WTC11 (cell line): ENCODE measurements at places on chromosomes 11 and 22. TPM values are rescaled to one million over a fixed set of nuclear protein-coding genes. Genes with fewer than 3 reads are reported as not detected.

- DNase-seq: peak; percentile 75
- no peak overlapping the region for H3K27ac ChIP-seq
- H3K36me3 ChIP-seq: no peaks in the 10 kb centered on the region
- H3K4me1 ChIP-seq: peaks cover 11% of the 10 kb centered on the region
- H3K27me3 ChIP-seq: peaks cover 76% of the 10 kb centered on the region
Measured at GRCh38 chr11:2268729-2269600, 1.4 kb downstream of the ASCL2 start.

GRCh38 chr11:69566001-69566400, 75.0 kb upstream of the CCND1 start:
- H3K4me3 ChIP-seq: no peak overlapping the region
- DNase-seq: no peak
- no peak overlapping the region for H3K27ac ChIP-seq
- no peaks in the 10 kb centered on the region for H3K27me3 ChIP-seq
- no peaks in the 10 kb centered on the region for H3K4me1 ChIP-seq

GRCh38 chr11:68584991-68585524, 99.3 kb upstream of the GAL start:
- DNase-seq: no peak
- H3K27ac ChIP-seq: no peak overlapping the region
- H3K4me1 ChIP-seq: no peaks in the 10 kb centered on the region
- H3K4me3 ChIP-seq: no peak overlapping the region

DNA sequence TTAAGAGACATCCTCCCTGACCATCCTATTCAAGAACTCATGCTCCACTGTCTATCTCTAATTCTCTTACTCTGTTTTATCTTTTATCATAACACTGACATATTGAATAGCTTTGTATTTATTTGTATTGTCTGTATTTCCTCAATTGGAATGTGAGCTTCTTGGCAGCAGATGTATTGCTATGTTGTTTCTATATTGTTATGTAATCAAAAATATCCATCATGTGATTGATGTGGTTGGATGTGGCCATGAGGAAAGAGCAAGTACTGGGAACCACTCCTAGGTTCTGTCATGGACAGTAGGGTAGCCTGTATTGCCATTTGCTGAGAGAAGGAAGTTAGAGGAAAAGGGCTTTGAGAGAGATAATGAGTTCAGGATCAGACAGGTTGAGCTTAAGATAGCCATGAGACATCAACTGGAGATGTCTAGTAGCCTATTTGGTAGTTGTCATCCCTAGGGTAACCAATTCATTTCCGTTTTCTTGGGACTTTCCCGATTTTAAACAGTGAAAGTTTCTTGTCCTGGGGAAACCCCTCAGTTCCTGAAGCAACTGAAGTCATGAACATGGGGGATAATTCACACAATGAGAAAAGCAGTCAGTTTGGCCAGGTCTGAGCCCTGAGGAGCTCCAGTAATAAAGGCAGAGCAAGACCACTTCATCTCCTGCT, 404.5 kb downstream of the INSC start:
- no peak overlapping the region for H3K4me3 ChIP-seq
- H3K27me3 ChIP-seq: no peaks in the 10 kb centered on the region; the same call in 1 of the 2 replicates
- no peak for DNase-seq
- H3K4me1 ChIP-seq: peaks cover 12% of the 10 kb centered on the region
- H3K36me3 ChIP-seq: peaks cover 7% of the 10 kb centered on the region

- DNase-seq: no peak
- peaks cover 22% of the 10 kb centered on the region for H3K36me3 ChIP-seq
- H3K4me3 ChIP-seq: no peak overlapping the region
- no peaks in the 10 kb centered on the region for H3K27me3 ChIP-seq
Measured at GRCh38 chr22:32920032-32920628, 118.6 kb downstream of the TIMP3 start.

GRCh38 chr11:65915821-65916251, 3.0 kb downstream of the C11orf68 start:
- H3K4me3 ChIP-seq: no peak overlapping the region
- peaks cover 6% of the 10 kb centered on the region for H3K27me3 ChIP-seq
- H3K27ac ChIP-seq: no peak overlapping the region
- DNase-seq: no peak

- DNase-seq: no peak
- H3K27ac ChIP-seq: no peak overlapping the region
- H3K36me3 ChIP-seq: peaks cover 51% of the 10 kb centered on the region
- no peaks in the 10 kb centered on the region for H3K4me1 ChIP-seq
- no peaks in the 10 kb centered on the region for H3K27me3 ChIP-seq
Measured at GRCh38 chr22:40281717-40282116, 64.6 kb upstream of the ADSL start.

- no peak overlapping the region for H3K27ac ChIP-seq
- H3K4me3 ChIP-seq: no peak overlapping the region
- H3K36me3 ChIP-seq: no peaks in the 10 kb centered on the region
- peaks cover 24% of the 10 kb centered on the region for H3K27me3 ChIP-seq
Measured at GRCh38 chr11:99822846-99823565, 802.3 kb downstream of the CNTN5 start.

- H3K27ac ChIP-seq: no peak overlapping the region
- H3K36me3 ChIP-seq: no peaks in the 10 kb centered on the region
- no peaks in the 10 kb centered on the region for H3K27me3 ChIP-seq
- no peak overlapping the region for H3K4me3 ChIP-seq
- no peaks in the 10 kb centered on the region for H3K4me1 ChIP-seq
- DNase-seq: no peak
Measured at GRCh38 chr11:6894097-6894496, 1.8 kb upstream of the OR2D2 start.

- no peaks in the 10 kb centered on the region for H3K27me3 ChIP-seq
- no peak overlapping the region for H3K4me3 ChIP-seq
- H3K4me1 ChIP-seq: peaks cover 9% of the 10 kb centered on the region
Measured at GRCh38 chr22:44341431-44342346, 28.9 kb upstream of the SHISAL1 start.

DNA sequence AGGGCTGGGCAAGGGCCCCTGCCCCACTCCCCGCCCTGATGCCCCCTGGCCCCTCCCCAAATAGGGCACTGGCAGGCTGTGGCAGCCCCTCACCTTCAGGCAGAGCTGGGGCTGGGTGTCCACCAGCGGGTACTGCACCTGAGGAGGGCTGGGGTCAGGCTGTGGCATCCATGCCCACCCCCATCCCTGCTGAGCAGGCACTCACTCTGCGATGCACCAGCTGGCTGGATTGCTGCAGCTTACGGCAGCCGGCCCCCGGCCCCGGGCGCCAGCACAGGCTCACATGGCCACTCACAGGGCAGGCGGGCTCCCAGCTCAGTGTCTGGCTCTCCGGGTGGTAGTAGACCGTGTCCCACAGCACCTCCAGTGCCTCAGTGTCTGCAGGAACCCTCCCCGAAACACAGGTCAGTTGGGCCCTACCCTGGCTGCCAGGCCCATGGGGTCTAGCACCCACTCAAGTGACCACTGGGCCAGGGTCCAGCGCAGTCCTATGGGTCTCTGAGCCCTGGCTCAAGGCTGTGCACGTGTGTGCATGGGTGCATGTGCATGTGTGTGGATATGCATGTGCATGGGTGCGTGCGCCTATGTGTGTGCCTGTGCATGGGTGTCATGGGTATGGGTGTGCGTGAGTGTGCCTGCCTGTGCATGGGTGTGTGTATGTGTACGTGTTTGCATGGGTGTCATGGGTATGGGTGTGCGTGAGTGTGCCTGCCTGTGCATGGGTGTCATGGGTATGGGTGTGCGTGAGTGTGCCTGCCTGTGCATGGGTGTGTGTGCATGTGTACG, 14.4 kb downstream of the IL17REL start:
- H3K36me3 ChIP-seq: no peaks in the 10 kb centered on the region
- H3K27me3 ChIP-seq: peaks cover 25% of the 10 kb centered on the region
- H3K27ac ChIP-seq: no peak overlapping the region

DNA sequence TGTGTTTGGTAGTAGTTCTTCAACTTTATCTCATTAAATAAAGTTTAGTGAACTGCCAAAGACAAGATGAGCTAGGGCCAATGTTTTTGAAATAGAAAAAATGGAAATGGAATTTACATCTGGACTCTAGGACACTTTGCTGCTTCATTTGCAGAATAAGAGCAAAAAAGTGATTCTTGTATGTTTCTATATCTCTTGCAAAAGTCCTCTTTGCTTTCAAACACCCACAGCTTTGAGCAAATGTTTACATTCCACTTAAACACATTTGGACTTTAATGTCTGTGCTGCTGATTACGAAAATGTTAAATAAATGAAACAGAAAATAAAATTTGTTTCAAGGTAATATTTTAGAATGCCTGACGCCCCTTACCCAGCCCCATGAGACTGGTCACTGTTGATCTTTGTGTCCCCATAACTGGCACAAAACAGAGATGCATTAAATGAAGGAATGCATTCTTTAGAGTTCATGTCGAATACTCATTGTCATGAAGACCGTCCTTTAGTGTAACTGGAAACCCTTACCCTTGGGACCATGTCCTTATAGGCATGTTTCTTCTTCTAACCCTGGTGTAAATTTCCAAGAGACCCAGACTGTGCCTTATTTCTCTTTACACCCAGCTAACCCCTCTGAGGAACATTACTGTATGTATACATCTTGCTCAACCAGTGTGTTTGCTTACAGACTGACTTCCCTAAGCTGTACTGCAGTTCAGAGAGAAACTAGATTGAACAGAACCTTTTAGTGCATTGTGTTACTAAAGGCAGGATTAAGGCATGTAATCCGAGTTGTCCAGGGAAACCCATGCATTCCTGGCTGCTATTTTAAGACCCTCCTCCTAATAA, 199.7 kb downstream of the NAV2 start:
- DNase-seq: no peak
- peaks cover 4% of the 10 kb centered on the region for H3K36me3 ChIP-seq
- H3K27me3 ChIP-seq: no peaks in the 10 kb centered on the region
- no peak overlapping the region for H3K4me3 ChIP-seq
- peaks cover 39% of the 10 kb centered on the region for H3K4me1 ChIP-seq

DNA sequence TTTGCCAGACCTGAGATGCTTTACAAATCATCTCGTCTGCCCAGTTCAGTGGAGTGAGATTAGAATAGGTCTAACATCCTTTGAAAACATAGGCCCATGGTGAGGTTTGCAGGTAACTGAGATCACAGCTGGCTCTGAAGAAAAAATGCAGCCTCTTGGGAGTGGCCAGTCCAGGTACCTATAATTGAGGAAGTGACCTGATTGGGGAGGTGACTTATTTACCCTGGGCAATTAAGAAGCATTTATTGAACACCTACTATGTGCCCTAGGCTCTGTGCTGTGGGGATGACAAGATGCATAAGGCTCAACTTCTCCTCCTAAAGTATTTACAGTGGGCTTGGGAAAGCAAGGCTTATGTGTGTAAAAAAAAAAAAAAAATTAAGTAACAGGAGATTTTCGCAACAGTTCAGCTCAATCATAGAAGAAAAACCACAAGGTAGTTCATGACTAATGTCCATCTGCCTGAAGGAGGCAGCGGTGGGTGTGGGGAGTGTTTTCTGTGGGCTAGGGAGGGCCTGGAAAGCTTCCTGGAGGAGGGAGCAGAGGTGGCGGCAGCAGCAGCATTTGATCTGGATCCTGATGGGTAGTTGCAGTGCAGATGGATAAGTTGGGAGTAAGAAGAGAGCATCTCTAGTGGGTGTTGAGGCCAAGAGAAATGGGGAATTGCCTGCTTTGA, 16.1 kb downstream of the MICAL2 start:
- peaks cover 4% of the 10 kb centered on the region for H3K4me1 ChIP-seq
- DNase-seq: no peak
- H3K27me3 ChIP-seq: peaks cover 12% of the 10 kb centered on the region; the same call in 1 of the 2 replicates
- H3K4me3 ChIP-seq: no peak overlapping the region
- no peak overlapping the region for H3K27ac ChIP-seq

- DNase-seq: no peak
- H3K36me3 ChIP-seq: no peaks in the 10 kb centered on the region
- H3K27ac ChIP-seq: no peak overlapping the region
- H3K27me3 ChIP-seq: no peaks in the 10 kb centered on the region; the same call in 1 of the 2 replicates
- no peak overlapping the region for H3K4me3 ChIP-seq
Measured at GRCh38 chr11:15893080-15893492, 463.3 kb downstream of the SOX6 start.

DNA sequence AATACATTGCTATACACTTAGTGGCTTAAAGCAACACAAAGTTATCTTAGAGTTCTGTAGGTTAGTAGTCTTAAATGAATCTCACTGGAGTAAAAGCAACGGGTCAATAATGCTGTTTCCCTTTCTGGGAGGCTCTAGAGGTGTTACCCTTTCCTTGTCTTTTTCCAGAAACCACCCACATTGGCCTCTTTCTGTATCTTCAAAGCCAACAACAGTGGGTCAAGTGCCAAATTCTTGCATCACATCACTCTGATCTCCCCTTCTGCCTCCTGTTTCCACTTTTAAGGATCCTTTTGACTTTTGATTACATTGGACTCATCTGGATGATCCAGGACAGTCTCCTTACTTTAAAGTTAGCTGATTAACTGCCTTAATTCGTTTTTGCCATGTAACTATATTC, 93.6 kb downstream of the DDX10 start:
- peaks cover 35% of the 10 kb centered on the region for H3K4me1 ChIP-seq
- DNase-seq: no peak
- H3K27ac ChIP-seq: peak overlapping the region; percentile 10; the same call in 1 of the 2 replicates

The MS4A7 gene
- 0.25 to 0.46 TPM (median 0.31 TPM) in 3 replicates for total RNA-seq

GRCh38 chr11:120925944-120926343, 98.0 kb upstream of the TBCEL start:
- no peak overlapping the region for H3K27ac ChIP-seq
- H3K27me3 ChIP-seq: no peaks in the 10 kb centered on the region

The BRMS1 gene
- total RNA-seq: 37.0 to 44.5 TPM (median 40.8 TPM) in 3 replicates

The EXT2 gene
- 36.4 to 39.1 TPM (median 38.6 TPM) in 3 replicates for total RNA-seq

GRCh38 chr11:16382638-16383380, 26.5 kb upstream of the SOX6 start:
- H3K27ac ChIP-seq: no peak overlapping the region
- no peaks in the 10 kb centered on the region for H3K4me1 ChIP-seq
- peaks cover 22% of the 10 kb centered on the region for H3K27me3 ChIP-seq
- no peaks in the 10 kb centered on the region for H3K36me3 ChIP-seq
- no peak overlapping the region for H3K4me3 ChIP-seq

DNA sequence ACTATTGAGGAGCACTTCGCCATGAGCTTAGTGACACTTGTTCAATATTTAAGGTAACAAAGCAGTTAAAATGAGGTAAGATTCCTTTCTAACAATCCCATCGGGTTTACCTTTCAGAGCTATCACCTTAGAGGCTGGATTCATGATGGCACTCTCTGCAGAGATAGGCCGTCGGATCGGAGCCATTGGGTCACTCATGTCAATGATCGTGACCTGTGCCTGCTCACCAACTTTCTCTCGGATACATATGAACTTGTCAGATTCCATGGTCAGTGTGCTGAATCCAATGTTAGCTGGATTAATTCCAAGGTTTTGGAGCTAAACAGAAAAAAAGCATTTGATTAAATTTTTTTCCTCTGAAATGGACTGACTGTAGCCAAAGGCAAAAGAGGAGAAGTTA, 16.0 kb downstream of the CLTCL1 start:
- H3K27me3 ChIP-seq: no peaks in the 10 kb centered on the region; the same call in 1 of the 2 replicates
- H3K4me1 ChIP-seq: peaks cover 8% of the 10 kb centered on the region; the same call in 1 of the 2 replicates
- DNase-seq: no peak

DNA sequence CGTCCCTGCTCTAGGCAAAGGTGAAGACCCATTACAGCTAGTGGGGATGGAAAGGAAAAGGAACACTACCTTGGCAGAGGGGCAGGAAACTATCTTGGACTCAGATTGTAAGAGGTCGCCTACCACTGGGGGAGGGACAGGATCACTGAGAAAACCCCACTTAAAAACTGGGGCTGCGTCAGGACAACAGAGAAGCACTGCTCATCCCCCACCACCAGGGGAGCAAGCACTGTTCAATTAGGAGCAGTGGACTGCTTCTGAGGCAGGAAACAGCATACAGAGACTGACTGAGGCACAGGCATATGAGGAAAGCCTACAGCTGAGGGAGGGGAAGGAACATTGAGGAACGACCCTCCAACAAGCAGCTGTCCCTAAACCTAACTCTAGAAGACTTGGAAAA, 20.8 kb upstream of the DLAT start:
- peaks cover 48% of the 10 kb centered on the region for H3K36me3 ChIP-seq
- H3K4me3 ChIP-seq: no peak overlapping the region
- peak; percentile 55 for DNase-seq
- 0 out of 2 replicates have a peak overlapping the region, but pooled peaks have one; percentile 16 for H3K27ac ChIP-seq
- peaks cover 31% of the 10 kb centered on the region for H3K27me3 ChIP-seq
